ENCODE measurements at places on chromosomes 12 and 14.

DNA sequence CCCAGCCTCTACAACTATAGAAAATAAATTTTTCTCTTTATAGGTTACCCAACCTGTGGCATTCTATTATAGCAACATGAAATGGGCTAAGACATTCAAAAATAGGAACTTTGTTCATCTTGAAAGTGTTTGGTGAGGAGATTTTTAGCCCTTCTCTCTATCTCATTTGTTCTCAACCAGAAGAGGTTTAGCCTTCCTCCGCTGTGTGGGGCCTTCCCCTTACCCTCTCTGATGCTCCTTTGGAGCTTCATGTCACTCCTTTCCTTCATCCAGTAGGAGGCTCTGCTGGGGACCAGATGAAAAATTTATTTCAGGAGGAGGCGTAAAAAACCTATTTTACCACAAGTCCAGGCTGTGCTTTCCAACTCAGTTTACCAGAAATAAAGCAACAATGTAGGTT lies 94.1 kb downstream of the RTN1 start:
- no peak for DNase-seq

- no peak for DNase-seq
Observed at GRCh38 chr12:48969160-48969771, 2.3 kb downstream of the WNT10B start.

GRCh38 chr14:63371033-63371432 lies 52.3 kb upstream of the GPHB5 start:
- no peak for DNase-seq

- peak; percentile 58 for DNase-seq
Observed at GRCh38 chr14:50040401-50040775, 76.0 kb downstream of the VCPKMT start.

DNA sequence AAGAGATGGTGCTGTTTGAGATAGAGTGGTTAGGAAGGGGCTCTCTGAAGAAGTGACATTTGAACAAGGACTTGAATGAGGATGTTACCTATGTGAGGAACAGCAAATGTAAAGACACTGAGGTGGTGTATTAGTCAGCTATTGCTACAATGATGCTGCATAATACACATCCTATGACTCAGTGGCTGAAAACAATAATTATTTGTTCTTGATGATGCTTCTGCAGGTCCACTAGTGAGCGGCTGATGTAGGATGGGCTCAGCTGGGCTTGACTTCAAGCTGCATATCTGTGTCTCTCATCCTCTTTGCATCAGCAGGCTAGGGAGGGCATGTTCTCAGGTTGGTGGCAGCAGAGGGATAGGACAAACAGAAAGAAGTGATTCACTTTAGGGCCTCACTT lies 21.4 kb upstream of the CLMN start:
- no peak for DNase-seq

GRCh38 chr12:109222062-109222461 lies 87.0 kb downstream of the FOXN4 start:
- DNase-seq: no peak

GRCh38 chr12:10068644-10069043 lies 30.1 kb downstream of the CLEC1A start:
- no peak for DNase-seq

DNA sequence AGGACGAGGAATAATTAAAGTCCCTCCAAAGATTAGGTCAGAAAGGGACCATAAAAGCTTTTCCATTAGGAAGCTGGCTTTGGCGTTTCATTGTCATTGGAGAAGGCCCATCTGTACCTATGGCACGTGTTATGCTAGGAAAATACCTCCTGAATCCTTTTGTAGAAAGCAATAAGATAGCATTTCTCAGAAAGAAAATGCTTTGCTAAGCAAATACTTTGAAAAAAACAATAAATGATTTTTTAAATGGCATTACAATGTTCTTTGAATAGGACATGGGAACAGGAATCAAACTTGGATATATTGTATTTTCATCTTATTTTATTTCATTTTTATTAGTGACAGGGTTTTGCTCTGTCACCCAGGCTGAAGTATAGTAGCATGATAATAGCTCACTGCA lies 967.7 kb downstream of the NRXN3 start:
- DNase-seq: no peak

- DNase-seq: peak; percentile 66
Observed at GRCh38 chr14:32494609-32495434, 165.7 kb downstream of the AKAP6 start.

DNA sequence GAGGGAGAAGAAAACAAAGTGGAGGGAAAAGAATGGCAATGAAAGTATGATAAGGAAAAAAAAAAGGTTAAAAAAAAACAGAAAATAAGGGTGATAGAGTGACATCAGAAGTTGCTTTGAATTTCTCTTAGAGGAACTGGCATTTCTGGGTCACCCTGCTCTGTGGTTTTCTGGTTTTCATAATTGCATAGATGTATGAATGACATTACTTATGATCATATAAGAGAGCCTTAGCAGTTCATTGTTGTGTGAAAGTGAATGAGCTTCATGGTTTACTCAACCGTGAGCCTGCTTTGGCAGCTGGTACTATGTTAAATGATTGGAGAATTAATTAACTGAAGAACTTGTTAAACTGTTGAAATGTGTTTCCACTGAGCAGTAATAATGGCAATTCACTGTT lies 336.4 kb upstream of the FBXO33 start:
- no peak for DNase-seq

- peak; percentile 80 for DNase-seq
Observed at GRCh38 chr12:115597157-115597712, 680.3 kb downstream of the MED13L start.

- no peak for DNase-seq
Observed at GRCh38 chr14:96069421-96069820, 30.3 kb downstream of the C14orf132 start.

DNA sequence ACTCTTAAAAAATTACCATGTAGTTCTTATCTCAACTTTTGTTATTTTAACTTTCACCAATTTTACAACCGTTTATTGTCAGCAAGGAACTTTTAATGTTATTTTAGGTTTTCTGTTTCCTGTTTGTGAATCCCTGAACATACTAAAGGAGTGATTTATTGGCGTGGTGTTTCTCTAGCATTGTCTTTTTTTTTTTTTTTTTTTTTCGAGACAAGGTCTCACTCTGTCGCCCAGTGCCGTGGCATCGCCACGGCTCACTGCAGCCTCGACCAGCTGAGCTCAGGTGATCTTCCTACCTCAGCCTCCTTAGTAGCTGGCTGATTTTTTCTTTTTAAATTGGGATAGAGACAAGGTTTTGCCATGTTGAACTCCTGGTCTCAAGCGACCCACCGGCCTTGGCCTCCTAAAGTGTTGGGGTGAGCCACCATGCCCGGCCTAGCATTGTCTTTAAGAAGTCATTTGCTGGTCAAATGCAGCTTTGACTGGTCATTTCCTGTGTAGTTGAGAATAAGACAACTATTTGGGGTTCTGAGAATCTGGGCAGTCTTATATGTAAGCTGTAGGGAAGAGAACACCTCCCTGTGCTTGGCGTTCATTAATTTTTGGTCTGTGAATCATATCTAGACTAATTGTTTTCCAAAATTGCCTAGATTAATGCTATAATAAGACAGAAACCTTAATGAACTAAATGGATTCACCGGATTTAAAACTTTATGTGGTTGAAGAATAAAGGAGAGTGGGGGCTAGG lies 2.1 kb downstream of the WASHC4 start:
- DNase-seq: no peak

- no peak for DNase-seq
Observed at GRCh38 chr14:99383472-99384449, 96.9 kb downstream of the SETD3 start.

DNA sequence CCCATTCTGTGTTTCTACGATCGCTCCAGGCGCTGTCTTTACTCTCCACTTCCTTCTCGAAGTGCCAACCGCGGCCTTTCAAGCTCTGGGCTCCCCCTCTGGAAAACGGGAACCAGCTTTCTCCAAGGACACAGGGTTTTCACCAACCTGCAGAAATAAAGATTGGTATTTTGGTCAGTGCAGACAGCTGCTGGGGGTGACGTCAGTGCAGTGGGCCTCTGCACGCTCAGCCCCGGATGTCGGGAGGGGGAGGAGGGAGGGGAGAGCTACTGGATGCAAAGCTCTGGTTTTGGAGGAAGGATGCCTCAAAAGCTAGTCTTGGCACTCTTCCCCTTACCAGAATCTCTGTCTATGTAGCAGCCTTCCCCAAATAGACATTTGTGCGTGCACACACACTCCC lies 19.9 kb downstream of the HRK start:
- DNase-seq: peak; percentile 92

GRCh38 chr14:104843006-104843405 lies 22.1 kb upstream of the CEP170B start:
- DNase-seq: no peak

GRCh38 chr12:8566525-8566924 lies 25.8 kb upstream of the CLEC4E start:
- DNase-seq: no peak

DNA sequence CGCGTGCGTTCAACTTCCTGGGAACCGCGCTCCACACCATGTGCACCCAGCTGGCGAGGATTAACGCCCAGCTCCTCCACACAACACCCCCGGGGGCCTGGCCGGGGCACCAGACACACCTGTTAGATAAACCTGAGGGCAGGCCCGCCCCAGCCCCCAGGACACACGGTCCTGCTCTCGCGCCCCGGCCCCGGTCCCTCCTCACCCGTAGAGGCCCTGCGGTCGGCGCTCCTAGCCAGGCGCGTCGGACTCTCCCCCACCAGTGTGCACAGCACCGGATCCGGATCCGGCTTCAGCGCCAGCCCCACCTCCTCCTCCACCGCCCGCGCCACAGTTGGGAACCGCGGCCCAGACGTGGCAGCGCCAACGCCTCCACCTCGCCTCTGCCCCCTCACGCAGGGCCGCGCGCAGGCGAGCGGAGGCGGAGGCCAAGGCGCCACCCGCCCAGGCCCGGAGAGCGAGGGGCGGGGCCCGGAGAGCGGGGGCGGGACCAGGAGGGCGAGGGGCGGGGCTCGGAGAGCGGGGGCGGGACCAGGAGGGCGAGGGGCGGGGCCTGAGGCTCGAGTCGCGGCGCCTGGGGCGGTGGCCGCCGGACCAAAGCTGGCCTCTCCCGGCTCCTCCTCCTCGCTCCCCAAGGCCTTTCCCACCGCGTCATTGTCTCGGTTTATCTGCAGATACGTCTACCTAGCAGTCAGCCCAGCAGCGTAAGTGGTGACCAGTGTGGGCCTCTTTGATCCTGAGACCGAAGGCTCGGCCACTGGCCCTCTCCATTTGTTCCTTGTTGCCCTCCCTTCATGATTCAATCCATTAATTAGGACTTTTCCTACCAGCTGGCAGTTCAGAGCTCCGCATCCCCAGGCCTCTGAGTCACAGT lies at the start of gene GNPNAT1:
Gene GNPNAT1 (minus strand): TSS at position 385 of the 874 bp plus-strand sequence. CDS start 6,957 bp downstream, outside the sequence.
- peak; percentile 94 for DNase-seq

DNA sequence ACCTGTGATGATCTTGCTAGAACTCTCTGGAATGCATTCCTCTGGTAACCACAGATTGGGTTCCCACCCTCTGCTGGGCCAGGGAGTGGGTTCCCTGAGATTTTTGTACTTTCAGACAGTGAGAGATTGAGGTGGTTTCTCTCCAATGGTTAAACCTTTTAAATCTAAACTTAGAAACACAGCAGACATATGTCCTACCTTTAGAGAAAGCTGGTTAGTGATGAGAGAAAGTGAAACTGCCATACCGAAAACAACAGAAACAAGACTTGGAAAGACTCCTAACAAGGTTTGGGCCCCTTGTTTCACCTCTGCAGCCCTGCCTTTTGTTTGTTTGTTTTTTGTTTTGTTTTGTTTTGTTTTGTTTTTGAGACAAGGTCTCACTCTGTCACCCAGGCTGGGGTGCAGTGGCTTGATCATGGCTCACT lies 9.7 kb upstream of the SGPP1 start:
- no peak for DNase-seq

DNA sequence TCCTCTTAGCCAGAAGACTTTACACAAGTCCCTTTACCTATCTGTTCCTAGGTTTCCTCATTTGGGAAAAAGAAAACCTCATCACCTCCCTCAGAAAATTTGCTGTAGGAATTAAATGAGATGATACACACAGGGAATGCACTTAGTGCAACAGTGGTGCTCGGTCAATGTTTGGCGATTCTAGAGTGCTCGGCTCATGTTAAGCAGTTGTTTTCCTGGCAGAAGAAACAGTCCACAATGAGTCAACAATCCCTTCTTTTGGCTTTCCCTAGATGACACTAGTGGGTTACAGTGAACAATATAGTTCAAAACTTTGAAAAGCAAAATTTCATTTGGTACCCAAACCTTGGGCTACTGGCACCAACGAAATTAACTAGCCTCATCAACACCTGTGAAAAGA lies 3.9 kb upstream of the TMEM233 start:
- no peak for DNase-seq

GRCh38 chr12:43806737-43807072 lies 588 bp upstream of the TWF1 start:
- DNase-seq: no peak

GRCh38 chr14:51870606-51871005 lies 10.2 kb downstream of the GNG2 start:
- no peak for DNase-seq

- no peak for DNase-seq
Observed at GRCh38 chr12:41967668-41968500, 176.8 kb downstream of the GXYLT1 start.

DNA sequence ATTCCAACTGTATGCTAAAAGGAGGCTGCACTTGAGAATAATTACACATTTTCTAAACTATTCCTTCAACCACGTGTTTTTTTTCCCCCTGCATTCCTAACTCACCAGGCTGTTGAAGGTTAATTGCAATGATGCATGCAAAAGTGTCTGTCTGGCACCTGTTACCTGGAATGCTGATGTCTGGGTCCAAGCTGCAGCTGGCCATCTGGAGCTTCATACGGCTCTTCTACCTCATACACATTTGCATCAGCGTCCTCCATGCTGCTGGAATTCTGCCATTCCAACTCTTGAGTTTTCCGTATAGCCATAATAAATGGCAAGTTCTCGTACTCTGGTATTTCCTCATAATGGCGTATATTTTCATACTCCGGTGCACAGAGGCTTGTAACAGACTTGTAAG lies 8.6 kb downstream of the FGD6 start:
- DNase-seq: no peak

DNA sequence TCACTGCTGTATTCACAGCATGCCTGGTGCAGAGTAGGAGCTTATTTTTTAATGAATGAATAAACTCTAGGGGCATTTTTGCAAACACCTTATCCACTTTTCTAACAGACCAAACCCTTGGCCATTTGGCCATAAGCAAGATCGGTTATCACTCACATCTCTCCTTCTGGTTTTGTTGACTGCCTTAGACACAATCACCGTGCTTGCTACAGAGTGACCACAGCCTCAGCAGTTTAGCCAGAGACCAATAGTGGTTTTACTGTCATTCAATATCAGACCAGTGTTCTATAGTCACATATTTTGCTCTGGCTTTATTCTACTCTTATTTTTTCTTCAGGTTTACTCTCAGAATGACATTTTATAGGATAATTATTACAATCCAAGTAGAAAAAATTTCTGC lies 2.2 kb downstream of the KLRB1 start:
- DNase-seq: no peak

- DNase-seq: no peak
Observed at GRCh38 chr12:93122569-93123091, 193.5 kb upstream of the EEA1 start.

DNA sequence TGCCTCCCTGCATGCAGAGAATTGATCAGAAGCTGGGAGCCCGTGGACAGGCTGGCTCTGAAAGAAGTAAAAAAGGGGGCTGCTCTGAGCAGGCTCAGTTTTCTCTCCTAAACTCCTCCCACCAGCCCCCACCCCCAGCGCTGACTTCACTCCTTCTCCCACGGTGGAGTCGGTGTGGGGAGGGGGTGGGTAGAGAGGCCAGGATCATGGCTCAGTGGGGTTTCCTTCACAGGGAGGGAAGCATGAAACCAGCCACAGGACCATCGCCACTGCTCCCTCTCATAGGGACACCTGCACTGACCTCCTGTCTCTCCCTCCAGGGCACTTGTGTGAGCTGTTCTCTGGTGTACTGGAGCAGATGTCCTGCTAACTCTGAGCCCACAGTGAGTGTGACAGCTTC lies 78.9 kb downstream of the STAB2 start:
- no peak for DNase-seq

- DNase-seq: peak; percentile 83
Observed at GRCh38 chr12:48815126-48816110, 2.9 kb upstream of the CACNB3 start.

Data from AG08395 (cell line).